ENCODE measurements at places on chromosomes 2 and 18.

DNA sequence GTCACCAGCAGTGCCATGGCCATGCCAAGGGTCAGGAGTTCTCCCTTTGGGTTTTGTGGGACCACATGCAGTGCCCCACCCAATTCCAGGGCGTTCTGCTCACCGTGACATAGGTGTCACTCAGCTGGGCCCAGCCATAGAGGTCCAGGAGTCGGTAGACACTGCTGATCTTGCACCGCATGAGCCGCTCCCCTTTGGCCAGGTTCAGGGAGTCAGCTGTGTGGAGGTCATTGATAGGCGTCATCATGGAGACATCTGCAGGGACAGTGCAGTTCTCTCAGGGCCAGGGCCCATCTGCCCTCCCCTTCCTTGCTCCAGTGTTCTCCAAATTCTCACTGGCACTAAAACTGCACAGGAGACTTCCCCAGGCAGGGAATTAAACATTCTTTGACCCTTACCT lies 71.9 kb downstream of the ADD2 start:
- DNase-seq: no peak

DNA sequence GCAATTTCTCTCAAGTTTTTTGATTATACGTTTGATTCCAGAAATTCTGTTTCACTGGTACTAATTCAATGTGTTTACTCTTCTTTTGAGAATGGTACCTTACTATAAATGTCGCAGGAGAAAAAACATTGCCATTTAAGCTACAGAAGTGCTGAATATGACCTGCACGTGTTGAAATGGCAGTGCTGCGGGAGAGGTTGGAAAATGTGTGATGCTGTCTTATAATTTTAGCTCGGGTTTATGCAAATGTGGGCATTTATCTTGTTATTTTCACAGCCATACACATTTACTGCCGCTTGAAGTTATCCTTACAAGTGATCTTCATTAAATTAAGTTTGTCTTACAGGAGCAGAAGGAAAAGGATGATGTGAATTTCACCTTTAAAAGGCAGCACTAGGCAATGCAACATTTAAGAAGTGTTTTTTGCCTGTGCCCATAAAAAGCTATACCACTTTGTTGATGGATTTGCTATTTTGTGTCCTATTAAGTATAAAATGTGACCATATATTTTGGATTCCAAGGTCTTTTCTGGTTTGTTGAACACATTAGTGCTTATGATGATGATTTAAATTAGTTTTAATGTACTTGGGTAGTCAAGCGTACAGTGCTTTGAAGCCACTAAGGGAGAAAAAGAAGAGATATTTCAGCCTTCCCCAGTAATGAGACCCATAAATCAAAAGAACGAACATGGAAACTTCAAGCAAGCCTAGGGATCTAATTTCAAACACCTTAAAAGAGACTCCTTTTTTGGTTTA lies 112.1 kb downstream of the LTBP1 start:
- no peak for DNase-seq

DNA sequence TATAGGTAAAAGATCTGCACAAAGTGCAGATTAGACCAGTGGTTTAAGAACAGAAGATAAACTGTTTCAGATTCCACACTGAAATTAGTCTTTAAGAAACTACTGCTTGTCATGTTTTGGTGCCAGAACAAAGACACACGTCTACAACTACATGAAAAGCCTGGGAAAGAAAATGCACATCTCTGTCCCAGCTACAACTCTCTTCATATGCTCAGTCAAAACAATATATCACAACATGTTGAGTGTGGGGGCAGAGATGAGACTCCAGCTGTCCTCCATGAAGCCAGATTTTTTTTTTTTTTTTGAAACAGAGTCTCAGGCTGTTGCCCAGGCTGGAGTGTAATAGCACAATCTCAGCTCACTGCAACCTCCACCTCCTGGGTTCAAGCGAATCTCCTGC lies 52.6 kb upstream of the BIN1 start:
- no peak for DNase-seq

DNA sequence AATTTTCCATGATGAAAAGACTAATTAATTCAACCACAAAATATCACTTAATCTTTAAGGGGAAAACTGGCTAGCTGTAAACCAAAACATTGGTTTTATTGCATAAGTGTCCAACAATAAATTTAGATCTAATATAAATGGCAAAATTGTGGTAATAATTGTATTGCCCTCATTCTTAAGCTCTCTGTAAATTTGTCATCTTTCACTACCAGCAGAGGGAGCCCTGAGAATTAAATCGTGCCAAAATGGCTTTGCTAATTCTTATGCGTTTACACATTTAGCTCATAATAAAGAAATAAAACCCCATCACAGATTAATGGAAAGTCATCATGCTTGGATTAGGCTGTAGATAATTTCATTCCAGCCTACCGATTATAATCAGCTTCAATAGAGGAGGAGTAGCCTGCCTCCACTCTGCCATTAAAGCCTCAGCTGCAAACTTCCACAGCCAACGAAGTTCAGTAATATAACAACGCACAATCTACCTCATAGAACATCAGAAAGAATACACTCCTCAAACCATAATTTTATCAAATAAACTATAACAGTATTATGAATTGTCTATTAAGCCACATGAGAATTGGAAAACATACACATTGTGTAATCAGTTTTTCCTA lies 70.0 kb upstream of the ATP5MC3 start:
- peak; percentile 44 for DNase-seq

GRCh38 chr18:28124131-28125029 lies 52.5 kb downstream of the CDH2 start:
- no peak for DNase-seq

DNA sequence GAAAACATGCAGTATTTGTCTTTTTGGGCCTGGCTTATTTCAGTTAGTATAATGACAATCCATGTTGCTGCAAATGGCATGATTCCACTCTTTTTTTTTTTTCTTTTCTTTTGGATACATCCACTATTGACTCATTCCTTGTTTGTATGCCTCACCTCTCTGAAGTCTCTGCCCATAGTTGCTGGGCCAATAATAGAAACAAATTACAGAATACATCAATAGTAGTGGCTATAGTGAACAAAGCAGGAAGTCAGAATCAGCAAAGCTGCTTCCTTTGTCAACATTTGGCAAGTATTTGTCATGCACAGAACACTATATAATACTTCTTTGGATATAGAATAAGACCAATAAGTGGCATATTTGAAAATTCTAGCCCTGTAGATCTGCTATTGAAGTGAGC lies 609.7 kb downstream of the STK39 start:
- DNase-seq: no peak

DNA sequence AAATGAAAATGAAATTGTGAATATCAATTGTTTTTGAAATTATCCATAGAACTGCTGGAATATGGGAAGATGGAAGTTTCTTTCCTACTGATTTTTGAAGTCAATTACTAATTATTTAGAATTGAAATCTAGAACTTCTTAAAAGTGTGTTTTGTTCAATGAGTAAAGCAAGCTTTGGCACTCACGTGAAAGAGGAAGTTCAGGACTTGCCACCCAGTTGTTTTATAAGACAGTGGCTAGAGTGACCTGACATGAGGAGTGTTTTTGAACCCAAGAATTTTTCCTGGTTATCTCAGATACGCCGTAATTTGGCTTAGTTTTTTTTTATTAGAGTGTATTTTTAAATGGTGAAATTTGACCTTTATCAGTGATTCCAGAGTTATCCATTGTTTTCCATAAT lies 3.5 kb downstream of the MXD1 start:
- DNase-seq: no peak

GRCh38 chr2:186503827-186504606 lies 18.0 kb downstream of the ZC3H15 start:
- DNase-seq: no peak

Data from NCI-H1436 (cell line).